ENCODE measurements at places on chromosomes 1 and 21.
A peak's percentile ranks its signal among the peaks of the same experiment; 100 is the strongest.

GRCh38 chr21:38142224-38142623 is 114.6 kb upstream of the KCNJ15 start:
- DNase-seq = no peak

DNA sequence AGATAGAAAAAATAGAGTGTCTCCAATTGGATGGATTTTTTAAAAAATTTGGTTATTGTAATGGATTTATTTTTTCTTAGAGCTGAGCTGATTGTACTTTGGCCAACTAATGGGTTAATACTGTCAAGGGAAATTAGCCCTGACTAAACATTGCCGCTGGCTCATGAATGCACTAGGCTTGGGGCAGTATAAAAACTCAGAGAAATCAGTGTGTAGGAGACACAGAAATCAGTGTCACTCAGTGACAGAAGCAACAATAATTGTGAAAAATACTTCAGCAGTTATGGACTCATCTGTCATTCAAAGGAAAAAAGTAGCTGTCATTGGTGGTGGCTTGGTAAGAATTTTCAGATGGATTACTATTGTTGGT is at the start of gene KMO:
KMO (plus strand) TSS at position 217 of the 370 bp plus-strand sequence; CDS start at position 284, 67 bp downstream.
- no peak for DNase-seq

- DNase-seq = peak; percentile 25
These were observed 53.5 kb downstream of the ST3GAL3 start for GRCh38 chr1:43760745-43761317.

DNA sequence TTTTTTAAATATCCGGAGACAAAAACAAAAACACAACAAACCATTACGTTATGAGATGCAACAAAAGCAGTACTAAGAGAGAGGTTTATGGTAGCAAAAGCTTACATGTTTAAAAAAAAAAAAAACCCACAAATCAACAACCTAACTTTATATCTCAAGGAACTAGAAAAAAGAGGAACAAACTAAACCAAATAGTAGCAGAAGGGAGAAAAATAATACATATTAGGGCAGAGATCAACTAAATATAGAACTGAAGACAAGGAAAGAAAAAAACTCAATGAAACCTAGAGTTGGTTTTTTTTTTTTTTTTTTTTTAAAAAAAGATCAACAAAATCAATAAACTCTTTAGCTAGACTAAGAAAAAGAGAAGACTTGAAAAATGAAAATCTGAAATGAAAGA is 34.9 kb downstream of the ZNF644 start:
- no peak for DNase-seq

DNA sequence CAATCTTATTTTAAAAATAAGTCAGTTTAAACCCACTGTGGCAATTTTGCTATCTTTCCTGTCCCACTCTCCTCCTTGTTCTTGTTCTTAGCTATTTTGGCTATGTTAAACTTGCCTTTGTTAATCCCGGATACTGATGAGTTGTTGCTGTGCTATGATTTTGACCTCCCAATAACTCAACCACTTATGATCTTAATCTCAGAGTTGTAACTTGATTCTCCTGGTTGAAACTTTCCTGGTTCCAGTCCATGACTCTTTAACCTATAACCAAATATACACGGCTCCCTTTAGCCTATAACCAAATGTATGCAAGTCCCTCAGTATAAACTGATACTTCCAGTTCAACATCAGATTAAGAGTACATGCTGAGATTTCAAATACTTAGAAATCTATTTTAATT is 15.6 kb upstream of the ACADM start:
- peak; percentile 95 for DNase-seq

GRCh38 chr1:101199637-101199982 is 37.2 kb upstream of the S1PR1 start:
- no peak for DNase-seq

- DNase-seq = no peak
These were observed 118.6 kb upstream of the IFFO2 start for GRCh38 chr1:19074902-19075721.

GRCh38 chr1:221910222-221910621 is 168.3 kb upstream of the DUSP10 start:
- no peak for DNase-seq

DNA sequence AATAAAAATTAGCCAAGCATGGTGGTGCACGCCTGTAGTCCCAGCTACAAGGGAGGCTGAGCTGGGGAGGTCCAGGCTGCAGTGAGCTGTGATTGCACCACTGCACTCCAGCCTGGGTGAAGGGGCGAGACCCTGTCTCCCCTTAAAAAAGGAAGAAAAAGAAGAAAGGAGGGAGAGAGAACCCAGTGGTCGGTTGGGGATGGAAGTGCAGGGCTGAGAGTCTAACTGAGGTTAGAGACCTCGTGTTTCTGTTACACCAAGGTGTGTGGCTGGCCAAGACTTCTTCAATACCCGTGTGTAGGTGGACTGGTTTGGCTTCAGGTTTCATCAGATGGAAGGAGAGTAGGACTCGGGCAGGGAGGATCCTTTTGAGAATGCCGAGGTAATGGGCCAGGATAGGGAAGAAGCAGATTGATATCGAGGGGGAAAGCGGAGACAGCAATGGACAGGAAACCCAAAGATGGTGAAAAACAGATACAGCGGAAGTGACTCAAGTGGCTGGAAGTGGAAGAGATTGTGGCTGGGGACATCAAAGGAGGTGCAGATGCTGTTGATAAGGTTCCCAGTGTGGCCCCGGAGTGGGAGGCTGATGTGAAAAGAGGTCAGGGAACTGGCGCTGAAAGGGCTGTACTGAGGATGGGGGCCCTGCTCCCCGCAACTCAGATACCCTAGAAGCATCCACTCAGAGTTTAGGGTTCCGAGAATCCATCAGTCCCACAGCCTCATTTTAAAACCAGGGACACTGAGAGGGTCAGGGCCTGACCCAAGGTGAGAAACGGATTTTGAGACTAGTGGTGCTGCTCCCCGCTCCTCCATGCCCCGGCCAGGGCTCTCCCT is 681 bp upstream of the UBXN10 start:
- DNase-seq = no peak

DNA sequence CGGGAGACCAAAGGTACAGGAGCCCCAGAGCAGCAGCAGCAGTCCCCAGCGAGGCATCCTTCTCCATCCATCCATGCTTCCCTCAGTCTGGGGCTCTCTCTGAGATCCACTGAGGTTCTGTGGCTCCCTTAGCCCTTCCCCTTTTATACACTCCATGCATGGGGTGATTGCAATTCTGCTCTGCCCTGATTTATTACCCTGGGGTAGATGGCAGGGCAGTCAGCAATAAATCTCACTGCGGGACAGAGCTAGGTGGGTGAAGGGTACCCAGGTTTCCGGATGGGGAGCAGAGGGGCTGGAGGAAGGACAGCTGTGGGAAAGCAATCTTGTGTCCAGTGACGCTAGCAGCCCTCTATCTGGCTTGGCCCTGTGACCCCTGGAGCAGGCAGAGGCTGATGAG is at the start of gene REN:
REN (minus strand) TSS at position 119 of the 400 bp plus-strand sequence; CDS start at position 75, 44 bp downstream.
- no peak for DNase-seq

DNA sequence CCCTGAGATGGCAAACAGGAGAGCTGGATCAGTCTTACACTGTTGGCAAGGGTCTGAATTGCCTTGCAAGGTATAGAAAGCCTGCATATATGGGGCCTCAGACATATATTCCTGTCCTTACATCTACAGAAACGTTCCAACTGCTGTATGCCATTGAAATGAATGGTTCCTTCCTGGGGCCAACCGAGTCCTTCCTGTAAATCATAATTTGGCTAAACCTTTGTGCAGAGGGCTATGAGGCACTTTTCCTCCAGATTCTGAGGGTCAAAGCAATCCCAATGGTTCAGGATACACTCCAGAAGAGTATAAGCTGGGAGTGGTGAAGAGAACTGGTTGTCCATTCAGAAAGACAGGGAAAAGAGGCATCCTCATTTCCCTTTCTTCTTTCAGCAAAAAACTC is 190.5 kb downstream of the PTPRC start:
- no peak for DNase-seq

- DNase-seq = no peak
These were observed 109.8 kb downstream of the ETS2 start for GRCh38 chr21:38915546-38915945.

GRCh38 chr1:221699978-221700519 is 41.8 kb downstream of the DUSP10 start:
- no peak for DNase-seq

DNA sequence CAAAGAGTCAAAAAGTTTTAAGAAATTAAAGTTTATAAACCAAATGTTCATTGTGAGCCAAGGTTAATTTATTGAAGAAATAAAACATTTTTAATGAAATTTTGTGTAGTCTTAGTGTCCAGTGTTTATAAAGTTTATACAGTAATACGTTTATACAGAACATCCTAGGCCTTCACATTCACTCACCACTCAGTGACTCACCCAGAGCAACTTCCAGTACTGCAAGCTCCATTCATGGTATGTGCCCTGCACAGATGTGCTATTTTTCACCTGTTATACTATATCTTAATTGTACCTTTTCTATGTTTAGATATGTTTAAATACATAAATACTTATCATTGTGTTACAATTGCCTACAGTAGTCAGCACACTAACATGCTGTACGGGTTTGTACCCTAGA is 33.6 kb downstream of the TYW3 start:
- peak; percentile 25 for DNase-seq

DNA sequence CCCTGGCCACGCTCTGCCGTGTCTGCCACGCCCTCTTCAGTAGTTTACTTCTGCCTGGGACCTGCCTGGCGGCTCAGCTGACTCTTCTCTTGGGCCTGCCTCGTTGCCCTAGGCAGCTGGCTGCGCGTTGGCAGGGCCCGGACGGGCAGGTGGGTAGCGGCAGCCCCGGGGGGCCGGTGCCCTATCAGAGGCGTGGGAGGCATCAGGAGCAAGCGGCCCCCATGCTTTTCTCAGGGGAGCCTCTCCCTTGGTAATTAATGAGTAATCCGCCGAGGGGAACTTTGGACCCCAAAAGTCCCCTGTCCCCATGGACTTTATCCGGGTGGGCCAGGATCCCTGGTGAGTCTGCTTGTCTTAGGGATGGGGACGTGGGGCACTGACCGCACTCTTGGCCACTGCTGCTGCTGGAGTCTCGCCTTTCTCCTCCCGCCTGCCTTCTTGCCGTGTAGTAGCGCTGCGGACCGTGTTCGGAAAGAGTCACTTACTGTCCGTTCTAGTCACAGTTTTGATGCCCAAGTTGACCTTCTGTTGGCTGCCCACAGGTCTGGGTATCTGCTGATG is 22.7 kb downstream of the SKI start:
- DNase-seq = no peak

GRCh38 chr1:74714429-74715235 is 18.2 kb downstream of the CRYZ start:
- no peak for DNase-seq

- DNase-seq = no peak
These were observed 54.5 kb downstream of the GNG4 start for GRCh38 chr1:235595079-235595478.

- DNase-seq = peak; percentile 18
These were observed 195.2 kb downstream of the MRPL39 start for GRCh38 chr21:25412100-25412499.

GRCh38 chr1:239662950-239663349 is 276.6 kb downstream of the CHRM3 start:
- DNase-seq = no peak

GRCh38 chr1:158149175-158149574 is 31.5 kb upstream of the CD1D start:
- DNase-seq = no peak

- DNase-seq = no peak
These were observed 8.1 kb upstream of the TMCO2 start for GRCh38 chr1:40239626-40240025.

GRCh38 chr1:79190074-79190473 is 183.5 kb upstream of the ADGRL4 start:
- peak; percentile 17 for DNase-seq

DNA sequence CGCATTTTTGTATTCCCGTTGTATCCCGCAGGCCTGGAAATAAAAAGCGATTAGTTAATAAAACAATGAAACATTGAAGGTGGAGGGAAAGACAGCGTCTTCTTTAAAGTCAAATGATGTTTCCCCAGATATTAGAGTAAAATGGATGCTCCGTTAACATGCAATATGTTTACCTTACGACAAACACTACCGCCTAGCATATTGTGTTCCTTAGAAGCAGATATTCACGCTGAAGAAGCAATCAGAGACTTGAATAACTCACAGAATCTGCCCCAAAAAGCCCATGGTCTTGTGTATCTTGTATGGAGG is 583 bp upstream of the B4GALT3 start:
- DNase-seq = no peak

- peak; percentile 38 for DNase-seq
These were observed 49.3 kb upstream of the POU2F1 start for GRCh38 chr1:167171286-167171929.

DNA sequence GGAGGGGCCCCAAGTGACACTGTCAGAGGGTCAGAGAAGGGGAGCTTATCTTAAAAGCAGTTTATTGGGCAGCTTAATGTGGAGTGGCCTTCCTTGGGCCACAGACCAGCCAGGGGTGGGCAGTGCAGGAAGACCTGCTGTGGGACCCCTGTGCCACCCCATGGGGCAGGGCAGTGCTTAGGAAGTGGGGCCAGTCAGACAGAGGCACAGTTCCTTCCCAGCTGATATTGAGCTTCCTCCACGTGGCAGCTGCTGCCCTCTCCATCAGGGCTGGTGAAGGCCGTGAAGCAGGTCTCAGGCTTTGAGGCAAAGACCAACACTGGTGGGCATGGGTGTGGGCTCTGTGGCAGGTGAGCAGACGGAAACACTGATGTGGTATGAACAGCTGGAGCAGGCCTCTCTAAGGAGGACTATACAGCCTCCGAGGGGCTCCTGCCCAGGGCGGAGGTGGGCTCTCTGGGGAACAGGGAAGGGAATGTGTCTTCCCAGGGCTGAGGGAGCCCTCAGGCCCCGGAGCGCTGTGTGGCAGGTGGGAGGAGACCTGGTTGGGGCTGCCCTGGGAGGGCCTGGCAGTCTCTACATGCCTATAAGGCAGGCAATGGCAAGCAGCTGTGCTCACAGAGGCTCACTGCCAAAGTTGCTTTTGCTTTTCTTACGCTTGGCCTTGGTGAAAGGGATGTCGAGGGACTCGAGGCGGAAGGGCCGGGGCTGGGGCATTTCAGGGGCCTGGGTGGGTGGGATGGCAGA is 3.0 kb upstream of the DDOST start:
- DNase-seq = no peak

GRCh38 chr1:186244825-186245224 is 130.2 kb downstream of the TPR start:
- no peak for DNase-seq

DNA sequence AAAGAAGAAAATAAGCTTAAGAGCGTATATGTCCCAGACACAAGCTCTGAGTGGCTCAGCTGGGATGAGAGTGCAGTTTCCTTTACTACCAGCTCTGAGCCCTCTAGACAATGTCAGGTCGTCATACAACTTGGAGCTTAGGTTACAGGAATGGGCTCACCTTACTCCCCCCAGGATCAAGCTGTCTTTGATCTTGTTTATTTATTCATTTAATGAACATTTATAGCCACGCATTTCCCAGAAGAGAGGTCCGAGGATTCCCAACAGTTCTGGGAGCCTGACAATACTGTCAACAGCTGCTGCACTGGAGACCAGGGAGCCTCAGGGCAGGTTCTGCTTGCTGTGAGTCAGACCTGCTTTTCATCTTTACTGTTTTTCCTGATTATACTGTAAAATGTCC is 378.9 kb downstream of the PLPP3 start:
- no peak for DNase-seq

DNA sequence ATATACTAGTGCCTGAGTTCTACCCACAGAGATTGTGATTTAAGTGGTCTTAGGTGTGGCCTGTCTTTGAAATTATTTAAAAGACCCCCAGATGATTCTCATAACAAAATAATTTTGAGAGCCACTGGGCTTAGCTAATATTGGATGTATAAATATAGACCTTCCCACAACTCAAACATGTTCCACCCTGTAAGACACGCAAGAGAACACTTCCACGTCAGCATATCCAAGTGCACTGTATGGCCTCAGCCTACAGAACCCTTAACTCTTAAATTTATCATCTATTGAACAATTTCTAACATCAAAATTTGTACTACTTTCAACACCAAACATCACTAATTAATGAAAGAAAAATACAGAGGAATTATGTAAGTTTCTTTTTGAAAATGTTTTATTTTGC is 2.5 kb downstream of the FAM177B start:
- DNase-seq = no peak
